Natural killer cell treated with Interleukin-12 subunit alpha and Interleukin-12 subunit beta and Interleukin-15 and Interleukin-18, amount 100 ng/mL, for 72 hours (primary cell): ENCODE measurements at places on chromosomes 16 and 17. TPM values are rescaled to one million over a fixed set of nuclear protein-coding genes. Genes with fewer than 3 reads are reported as not detected.

GRCh38 chr17:69375229-69375628 lies 39.3 kb upstream of the MAP2K6 start:
- peaks cover 7% of the 10 kb centered on the region for H3K27me3 ChIP-seq
- H3K27ac ChIP-seq: no peak overlapping the region
- H3K4me3 ChIP-seq: peak overlapping the region; percentile 8
- no peaks in the 10 kb centered on the region for H3K36me3 ChIP-seq
- H3K4me1 ChIP-seq: peaks cover 6% of the 10 kb centered on the region
- DNase-seq: no peak

DNA sequence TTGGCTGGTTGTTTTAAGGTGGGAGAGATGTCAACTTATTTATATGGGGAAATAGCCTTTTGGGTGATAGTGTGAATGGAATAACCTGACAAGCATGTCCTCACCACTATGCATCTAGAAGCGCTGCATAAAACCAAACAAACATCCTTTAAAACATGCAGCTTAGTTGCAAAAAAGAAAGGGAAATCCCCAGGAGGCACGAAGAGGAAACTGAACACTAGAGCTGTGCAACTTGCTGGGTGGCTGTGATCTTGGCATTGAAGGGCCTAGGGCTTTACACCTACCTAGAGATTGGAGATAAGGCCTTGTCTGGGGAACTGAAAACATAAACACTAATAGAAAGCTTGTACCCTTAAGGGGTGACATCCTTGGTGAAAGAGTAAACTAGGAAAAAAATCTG lies 7.3 kb downstream of the C16orf54 start:
- H3K4me1 ChIP-seq: peaks cover 50% of the 10 kb centered on the region
- peak overlapping the region; percentile 55 for H3K27ac ChIP-seq
- no peak for DNase-seq
- H3K36me3 ChIP-seq: no peaks in the 10 kb centered on the region

KRTAP3-1 gene
- total RNA-seq: not detected

DNA sequence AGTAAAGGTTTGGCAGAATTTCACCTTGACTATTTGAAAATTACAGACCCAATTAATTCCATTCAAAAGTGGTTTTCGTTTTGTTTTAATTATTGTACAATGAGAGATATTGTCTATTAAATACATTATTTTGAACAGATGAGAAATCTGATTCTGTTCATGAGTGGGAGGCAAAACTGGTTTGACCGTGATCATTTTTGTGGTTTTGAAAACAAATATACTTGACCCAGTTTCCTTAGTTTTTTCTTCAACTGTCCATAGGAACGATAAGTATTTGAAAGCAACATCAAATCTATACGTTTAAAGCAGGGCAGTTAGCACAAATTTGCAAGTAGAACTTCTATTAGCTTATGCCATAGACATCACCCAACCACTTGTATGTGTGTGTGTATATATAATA lies 72.6 kb downstream of the CDK12 start:
- H3K27ac ChIP-seq: no peak overlapping the region
- DNase-seq: no peak
- H3K36me3 ChIP-seq: peaks cover 9% of the 10 kb centered on the region
- no peaks in the 10 kb centered on the region for H3K27me3 ChIP-seq
- no peak overlapping the region for H3K4me3 ChIP-seq

HOXB1 gene
- total RNA-seq: not detected

- H3K36me3 ChIP-seq: no peaks in the 10 kb centered on the region
- no peak overlapping the region for H3K27ac ChIP-seq
- no peaks in the 10 kb centered on the region for H3K27me3 ChIP-seq
- no peak overlapping the region for H3K4me3 ChIP-seq
These were observed 5.1 kb upstream of the GNA13 start for GRCh38 chr17:65061646-65062045.

DNA sequence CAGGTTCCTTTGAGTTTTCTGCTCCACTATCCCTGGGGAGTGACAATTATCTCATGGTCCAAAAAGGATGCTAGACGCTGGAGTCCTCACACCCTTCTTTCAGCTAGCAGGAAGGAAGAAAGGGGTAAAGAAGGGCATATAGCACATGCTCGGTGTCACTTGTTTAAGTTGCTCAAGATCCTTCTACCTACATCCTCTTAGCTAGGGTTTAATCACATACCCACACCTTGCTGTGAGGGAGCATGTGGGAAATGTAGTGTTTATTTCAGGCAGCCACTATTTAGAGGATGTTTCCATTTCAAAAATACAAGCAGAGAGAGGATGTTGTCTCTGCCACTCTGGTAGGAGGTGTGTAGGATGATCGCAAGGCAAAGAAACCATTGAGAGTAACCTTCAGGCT lies 4.5 kb downstream of the PRKCB start:
- H3K4me1 ChIP-seq: peaks cover 68% of the 10 kb centered on the region
- H3K27me3 ChIP-seq: no peaks in the 10 kb centered on the region
- peak overlapping the region; percentile 98 for H3K4me3 ChIP-seq
- peaks cover 30% of the 10 kb centered on the region for H3K36me3 ChIP-seq
- DNase-seq: no peak

DNA sequence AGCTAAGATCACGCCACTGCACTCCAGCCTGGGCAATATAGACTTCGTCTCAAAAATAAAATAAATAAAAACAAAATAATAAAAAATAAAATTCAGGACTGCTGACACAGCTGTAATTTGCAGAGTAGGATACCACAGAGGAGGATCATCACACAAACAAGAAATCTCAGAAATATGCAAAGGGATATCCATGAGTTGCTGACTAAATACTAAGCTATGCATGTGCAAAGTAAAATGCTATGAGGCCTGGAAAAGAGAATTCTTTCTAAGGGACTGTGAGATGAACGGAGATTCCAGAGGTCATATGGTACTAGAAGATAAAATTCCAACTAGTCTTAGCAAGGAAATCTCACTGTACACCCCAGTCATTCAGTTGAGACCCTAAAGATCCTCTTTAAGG lies 74.8 kb downstream of the SLC39A11 start:
- no peak overlapping the region for H3K27ac ChIP-seq
- H3K27me3 ChIP-seq: no peaks in the 10 kb centered on the region
- DNase-seq: no peak
- H3K4me1 ChIP-seq: peaks cover 20% of the 10 kb centered on the region

DNA sequence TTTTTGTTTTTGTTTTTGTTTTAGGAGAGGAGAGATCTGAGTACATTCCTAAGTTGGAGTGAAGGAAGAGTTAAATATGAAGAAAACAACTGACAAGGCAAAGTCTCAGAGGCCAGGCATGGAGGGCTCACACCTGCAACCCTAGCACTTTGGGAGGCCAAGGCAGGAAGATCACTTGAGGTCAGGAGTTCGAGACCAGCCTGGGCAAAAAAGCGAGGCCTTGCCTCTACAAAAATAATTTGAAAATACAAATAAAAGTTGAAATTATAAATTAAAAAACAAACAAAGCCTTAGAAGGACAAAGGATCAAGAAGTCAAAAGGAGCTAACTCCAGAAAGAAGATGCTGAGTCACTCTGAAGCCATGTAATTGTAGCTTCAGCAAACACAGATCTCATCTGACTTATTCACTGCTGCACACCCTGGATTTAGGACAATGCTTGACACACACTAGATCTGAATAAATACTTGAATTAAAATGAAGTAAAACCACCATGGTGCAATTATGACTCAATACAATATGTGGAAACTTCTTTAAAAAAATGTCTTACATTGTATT lies 9.1 kb downstream of the CEP20 start:
- H3K4me3 ChIP-seq: no peak overlapping the region
- H3K27me3 ChIP-seq: no peaks in the 10 kb centered on the region
- no peak for DNase-seq
- H3K36me3 ChIP-seq: peaks cover 13% of the 10 kb centered on the region

- no peaks in the 10 kb centered on the region for H3K36me3 ChIP-seq
- H3K27me3 ChIP-seq: peaks cover 12% of the 10 kb centered on the region
- no peaks in the 10 kb centered on the region for H3K4me1 ChIP-seq
- H3K27ac ChIP-seq: no peak overlapping the region
- no peak for DNase-seq
These were observed 29.9 kb upstream of the PAFAH1B1 start for GRCh38 chr17:2563543-2563942.

DNA sequence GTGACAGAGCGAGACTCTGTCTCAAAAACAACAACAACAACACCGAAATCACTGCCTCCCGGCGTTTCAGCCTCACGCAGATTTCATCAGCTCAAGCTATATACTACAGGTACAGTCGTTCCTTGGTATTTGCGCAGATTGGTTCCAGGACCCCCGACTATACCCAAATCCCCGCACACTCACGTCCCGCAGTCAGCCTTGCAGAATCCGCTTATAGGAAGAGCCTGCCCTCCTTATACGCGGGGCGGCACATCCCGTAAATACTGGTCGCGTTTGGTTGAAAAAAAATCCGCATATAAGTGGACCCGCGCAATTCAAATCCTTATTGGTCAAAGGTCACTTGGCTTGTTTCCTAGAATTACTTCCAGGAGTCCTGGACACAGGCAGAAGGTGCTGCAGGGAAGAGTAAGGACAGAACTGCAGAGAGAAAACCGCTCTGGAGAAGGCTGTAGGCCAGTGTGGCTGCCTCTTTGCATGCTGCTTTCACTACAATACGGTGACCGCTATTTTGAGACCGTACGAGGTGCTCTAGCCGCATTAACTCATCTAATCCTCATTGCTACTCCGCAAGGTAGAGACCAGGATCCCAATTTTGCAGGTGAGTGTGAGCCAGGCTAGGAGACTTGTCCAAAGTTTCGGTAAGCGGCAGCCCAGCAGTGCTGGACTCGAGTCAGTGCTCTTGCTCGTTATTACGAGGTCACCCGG lies 718 bp downstream of the NDUFAB1 start:
- no peaks in the 10 kb centered on the region for H3K36me3 ChIP-seq
- no peaks in the 10 kb centered on the region for H3K27me3 ChIP-seq
- H3K4me3 ChIP-seq: peak overlapping the region; percentile 87
- peaks cover 17% of the 10 kb centered on the region for H3K4me1 ChIP-seq

- no peak overlapping the region for H3K27ac ChIP-seq
- H3K27me3 ChIP-seq: no peaks in the 10 kb centered on the region
- no peak overlapping the region for H3K4me3 ChIP-seq
- DNase-seq: no peak
- H3K4me1 ChIP-seq: peaks cover 34% of the 10 kb centered on the region
- H3K36me3 ChIP-seq: peaks cover 15% of the 10 kb centered on the region
These were observed 75.1 kb downstream of the CYTH1 start for GRCh38 chr17:78707016-78707415.

- no peak overlapping the region for H3K27ac ChIP-seq
- peaks cover 8% of the 10 kb centered on the region for H3K27me3 ChIP-seq
- no peaks in the 10 kb centered on the region for H3K36me3 ChIP-seq
- no peak for DNase-seq
- H3K4me3 ChIP-seq: no peak overlapping the region
These were observed 53.0 kb downstream of the ELAC2 start for GRCh38 chr17:12964840-12965239.

DNA sequence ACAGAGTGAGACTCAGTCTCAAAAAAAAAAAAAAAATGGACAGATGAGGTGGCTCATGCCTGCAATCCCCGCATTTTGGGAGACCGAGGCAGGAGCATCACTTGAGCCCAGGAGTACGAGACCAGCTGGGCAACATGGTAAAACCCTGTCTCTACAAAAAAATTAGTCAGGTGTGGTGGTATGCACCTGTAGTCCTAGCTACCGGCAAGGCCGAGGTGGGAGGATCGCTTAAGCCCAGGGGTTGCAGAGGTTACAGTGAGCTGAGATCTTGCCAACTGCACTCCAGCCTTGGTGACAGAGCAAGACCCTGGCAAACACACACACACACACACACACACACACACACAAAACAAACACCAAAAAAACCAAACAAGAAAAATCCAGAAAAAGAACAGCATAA lies 7.7 kb upstream of the ENGASE start:
- peaks cover 3% of the 10 kb centered on the region for H3K4me1 ChIP-seq
- H3K4me3 ChIP-seq: no peak overlapping the region
- peak; percentile 10 for DNase-seq
- H3K36me3 ChIP-seq: no peaks in the 10 kb centered on the region

- DNase-seq: peak; percentile 81
- peaks cover 18% of the 10 kb centered on the region for H3K4me1 ChIP-seq
- H3K27ac ChIP-seq: no peak overlapping the region
- H3K27me3 ChIP-seq: no peaks in the 10 kb centered on the region
- no peaks in the 10 kb centered on the region for H3K36me3 ChIP-seq
These were observed 75.3 kb upstream of the AMZ2 start for GRCh38 chr17:68172461-68172954.

- no peak for DNase-seq
- no peak overlapping the region for H3K4me3 ChIP-seq
- H3K4me1 ChIP-seq: no peaks in the 10 kb centered on the region
- H3K27ac ChIP-seq: no peak overlapping the region
- H3K36me3 ChIP-seq: no peaks in the 10 kb centered on the region
These were observed 23.7 kb downstream of the NUDT7 start for GRCh38 chr16:77745972-77746371.

- no peak overlapping the region for H3K27ac ChIP-seq
- H3K27me3 ChIP-seq: no peaks in the 10 kb centered on the region
- H3K4me3 ChIP-seq: no peak overlapping the region
These were observed 23.0 kb downstream of the KNOP1 start for GRCh38 chr16:19694989-19695388.

TAC4 gene
- not detected for total RNA-seq

AATF gene
- total RNA-seq: 95.0 TPM

DHRS13 gene
- total RNA-seq: 26.1 TPM

MYH1 gene
- total RNA-seq: not detected

DNA sequence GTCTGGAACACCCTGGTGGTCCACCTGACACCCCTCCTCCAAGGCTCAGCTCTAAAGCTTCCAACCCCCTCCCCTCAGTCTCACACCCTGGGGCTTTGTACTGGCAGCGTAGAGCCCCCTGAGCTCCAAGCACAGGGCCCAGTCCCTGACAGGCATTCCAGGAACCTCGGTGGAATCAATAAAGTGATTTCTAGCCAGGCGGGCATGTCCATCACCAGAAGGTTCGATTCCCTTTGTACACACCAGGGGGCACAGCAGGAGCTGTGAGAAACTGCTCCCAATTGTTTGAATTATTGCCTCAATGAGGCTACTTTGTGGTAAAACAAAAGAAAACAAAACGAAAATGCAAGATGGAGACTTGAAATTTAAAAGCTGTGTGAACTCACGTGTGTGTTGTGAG lies 51.8 kb downstream of the SMPD3 start:
- no peak for DNase-seq
- no peaks in the 10 kb centered on the region for H3K27me3 ChIP-seq
- no peaks in the 10 kb centered on the region for H3K4me1 ChIP-seq
- no peaks in the 10 kb centered on the region for H3K36me3 ChIP-seq
- H3K27ac ChIP-seq: no peak overlapping the region
- no peak overlapping the region for H3K4me3 ChIP-seq

- DNase-seq: peak; percentile 41
- H3K4me3 ChIP-seq: no peak overlapping the region
- H3K27me3 ChIP-seq: peaks cover 5% of the 10 kb centered on the region
- H3K36me3 ChIP-seq: no peaks in the 10 kb centered on the region
These were observed 54.1 kb downstream of the METRNL start for GRCh38 chr17:83133302-83134121.

KCTD19 gene
- 0.67 TPM for total RNA-seq

SNAI3 gene
- 0.42 TPM for total RNA-seq

ZFHX3 gene
- total RNA-seq: 0.50 TPM

SYCE1L gene
- total RNA-seq: 5.3 TPM

XYLT1 gene
- total RNA-seq: 41.9 TPM

DNA sequence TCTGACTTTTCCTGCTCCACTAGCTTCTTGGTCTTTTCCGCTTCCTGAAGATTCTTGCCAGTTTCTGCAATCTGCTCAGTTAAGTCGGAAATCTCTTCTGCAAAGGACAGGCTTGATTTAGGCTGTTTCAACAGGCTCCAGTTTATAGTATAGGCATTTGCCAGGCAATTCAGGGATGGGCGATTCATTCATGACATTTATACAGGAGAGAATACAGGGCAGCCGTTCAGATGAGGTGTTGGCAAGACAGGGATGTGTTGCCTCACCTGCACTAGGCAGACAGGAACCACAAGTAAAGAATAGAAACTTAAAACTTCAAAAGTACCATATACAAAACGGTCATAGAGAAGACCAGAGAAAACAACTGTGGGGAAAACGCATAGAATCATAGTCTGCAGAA lies 61.7 kb downstream of the MYH13 start:
- no peak for DNase-seq
- no peak overlapping the region for H3K4me3 ChIP-seq
- no peaks in the 10 kb centered on the region for H3K36me3 ChIP-seq
- H3K27me3 ChIP-seq: peaks cover 7% of the 10 kb centered on the region
